ENCODE measurements at places on chromosomes 13 and 19.
A peak's percentile ranks its signal among the peaks of the same experiment; 100 is the strongest.

DNA sequence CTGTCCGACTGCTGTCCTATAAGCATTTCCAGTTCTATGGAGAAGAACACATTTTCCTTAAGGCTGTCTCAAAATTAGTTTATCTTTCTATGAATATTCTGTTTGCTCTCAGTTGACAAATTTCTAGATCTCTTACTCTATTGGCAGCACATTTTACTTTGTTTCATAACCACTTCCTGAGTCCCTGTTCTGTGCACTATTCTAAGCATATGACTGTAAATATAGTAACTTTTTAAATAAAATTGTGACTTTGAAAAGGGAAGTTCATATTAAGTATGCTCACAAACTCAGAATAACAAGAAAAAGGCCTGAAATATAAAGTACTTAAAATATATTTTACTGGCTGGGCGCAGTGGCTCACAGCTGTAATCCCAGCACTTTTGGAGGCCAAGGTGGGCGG lies 56.5 kb upstream of the HTR2A start:
- DNase-seq = no peak

GRCh38 chr13:101565317-101565716 lies 112.8 kb downstream of the ITGBL1 start:
- DNase-seq = no peak

- no peak for DNase-seq
These were observed 22.4 kb upstream of the SEMA6B start for GRCh38 chr19:4581666-4582553.

GRCh38 chr19:45074744-45075300 lies 1.5 kb downstream of the ZNF296 start:
- DNase-seq = no peak

GRCh38 chr13:45717349-45717748 lies 15.2 kb downstream of the CBY2 start:
- DNase-seq = no peak

GRCh38 chr19:40379446-40380198 lies 10.4 kb downstream of the HIPK4 start:
- no peak for DNase-seq

GRCh38 chr13:76816394-76816793 lies 69.8 kb downstream of the KCTD12 start:
- DNase-seq = no peak

DNA sequence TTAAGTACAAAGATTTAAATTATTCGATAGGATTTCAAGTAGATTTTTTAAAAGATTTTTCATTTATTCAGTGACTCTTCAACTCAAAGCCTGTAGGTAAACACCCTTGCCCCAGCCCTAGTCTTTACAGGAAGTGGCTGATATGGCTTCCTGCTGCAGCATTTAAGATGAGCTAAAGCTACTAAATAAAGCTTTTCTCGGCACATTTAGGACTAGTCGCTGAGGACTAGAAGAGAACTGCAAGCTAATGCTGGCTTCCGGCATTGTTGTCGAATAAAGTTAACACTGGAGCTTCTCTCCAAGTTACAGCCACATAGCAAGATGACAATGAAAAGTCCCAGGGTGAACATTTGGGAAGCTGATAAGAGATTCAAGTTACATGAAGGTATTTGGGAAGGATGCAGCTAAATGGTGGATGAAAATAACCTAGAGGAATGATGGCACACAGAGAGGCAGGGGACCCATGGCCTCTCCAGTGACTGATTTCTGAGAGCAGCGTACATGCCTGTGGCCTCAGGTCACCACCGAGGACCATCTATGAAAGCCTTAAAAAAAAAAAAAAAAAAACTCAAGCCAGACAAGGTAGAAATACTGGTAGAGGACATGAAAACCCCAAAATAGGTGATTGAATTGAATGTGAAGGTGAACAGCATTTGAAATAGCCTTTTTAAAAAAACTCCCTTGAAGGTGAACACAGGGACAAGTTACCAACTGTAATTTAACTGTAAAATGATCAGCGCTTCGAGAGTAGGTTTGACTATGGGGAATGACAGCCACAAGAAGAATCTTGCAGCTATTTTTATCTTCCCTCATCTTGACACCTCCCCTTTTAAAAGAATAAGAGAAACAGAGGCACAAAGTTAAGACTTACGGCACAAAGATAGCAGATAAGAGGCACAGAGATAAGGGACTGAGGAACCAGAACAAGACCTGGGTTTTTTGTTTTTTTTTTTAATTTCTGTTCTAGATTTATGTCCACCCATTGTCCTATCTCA lies 155.4 kb downstream of the DCT start:
- DNase-seq = no peak

DNA sequence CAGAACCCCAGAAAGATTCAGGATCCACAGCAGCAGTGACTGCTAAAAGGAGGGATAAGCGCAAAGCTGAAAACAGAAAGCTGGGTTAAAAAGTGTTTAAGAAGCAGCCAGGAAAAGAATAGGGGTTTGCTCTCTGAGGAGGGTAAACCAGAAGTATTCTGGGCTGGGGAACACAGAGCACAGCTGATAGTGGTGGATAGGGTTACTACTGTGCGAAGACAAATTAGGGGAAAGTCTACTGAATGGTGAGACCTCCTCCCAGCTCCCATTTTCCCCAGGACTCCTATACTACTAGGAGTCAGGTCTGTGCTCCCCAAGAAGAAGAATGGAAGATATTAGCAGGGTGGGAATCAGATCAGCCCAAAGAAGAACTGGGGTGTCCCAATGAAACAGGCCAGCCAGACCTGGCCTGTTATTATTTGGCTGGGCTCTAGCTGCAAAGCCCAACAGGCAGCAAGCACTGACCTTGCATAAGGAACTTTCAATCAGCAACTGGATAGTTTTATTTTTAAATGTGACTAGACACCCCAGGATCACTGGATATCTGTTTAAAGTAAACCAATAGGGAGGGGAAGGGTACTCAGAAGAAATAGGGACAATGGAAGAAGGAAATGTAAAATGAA lies 43.5 kb upstream of the SERTM1 start:
- no peak for DNase-seq

- no peak for DNase-seq
These were observed 123.8 kb downstream of the TM9SF2 start for GRCh38 chr13:99624936-99625540.

DNA sequence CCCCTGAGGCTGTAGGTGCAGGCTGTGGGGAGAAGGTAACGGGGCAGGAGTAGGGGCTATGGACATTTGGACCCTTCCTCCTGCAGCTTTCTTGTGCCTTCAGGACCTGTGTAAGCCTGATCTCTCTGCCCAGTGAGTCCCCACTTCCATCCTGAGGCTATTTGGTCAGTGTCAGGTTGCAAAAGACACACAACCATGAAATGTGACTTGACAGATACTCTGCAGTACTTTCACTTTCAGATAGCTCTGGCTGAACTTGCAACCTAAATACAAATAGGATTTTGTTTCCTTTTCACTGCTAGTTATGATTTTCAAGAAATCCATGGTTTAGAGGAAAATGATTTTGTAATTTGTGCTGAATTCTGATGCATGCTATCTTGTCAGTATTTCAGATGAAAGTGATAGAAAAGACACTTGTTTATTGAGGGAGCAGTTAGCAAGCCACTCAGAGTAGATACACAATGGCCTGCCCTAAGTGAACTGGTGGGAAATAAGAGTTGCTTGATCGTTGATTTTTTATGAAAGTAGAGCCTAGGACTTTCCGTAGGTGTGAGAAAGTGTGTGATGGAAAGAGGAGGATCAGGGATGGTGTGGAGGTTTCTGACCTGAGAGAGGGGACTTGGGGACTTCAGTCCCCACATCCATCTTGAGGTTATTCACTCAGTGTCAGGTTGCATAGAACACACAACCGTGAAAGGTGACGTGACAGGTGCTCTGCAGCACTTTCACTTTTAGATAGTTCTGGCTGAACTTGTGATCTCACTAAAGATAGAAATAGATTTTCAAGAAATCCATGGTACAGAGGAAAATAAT lies 18.1 kb upstream of the EID2 start:
- DNase-seq = no peak

GRCh38 chr13:75393839-75394520 lies 88.0 kb downstream of the TBC1D4 start:
- no peak for DNase-seq

- DNase-seq = no peak
These were observed 18.4 kb downstream of the MAG start for GRCh38 chr19:35310331-35310730.

- DNase-seq = no peak
These were observed 927.3 kb downstream of the DIAPH3 start for GRCh38 chr13:59236309-59236919.

DNA sequence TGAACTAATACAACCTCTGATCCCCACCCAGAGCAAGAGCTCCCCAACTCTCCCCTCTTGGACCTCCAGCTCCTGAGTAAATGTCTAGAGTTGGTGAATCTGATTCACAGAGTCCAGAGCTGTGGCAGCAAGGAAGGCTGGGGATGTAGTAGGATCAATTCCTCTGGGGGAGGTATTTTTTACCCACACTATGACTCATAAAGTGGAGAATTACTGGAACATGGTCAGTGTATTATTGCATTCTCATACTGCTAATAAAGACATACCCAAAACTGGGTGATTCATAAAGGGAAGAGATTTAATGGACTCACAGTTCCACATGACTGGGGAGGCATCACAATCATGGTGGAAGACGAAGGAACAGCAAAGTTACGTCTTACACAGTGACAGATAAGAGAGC lies 496.7 kb downstream of the EFNB2 start:
- DNase-seq = no peak

DNA sequence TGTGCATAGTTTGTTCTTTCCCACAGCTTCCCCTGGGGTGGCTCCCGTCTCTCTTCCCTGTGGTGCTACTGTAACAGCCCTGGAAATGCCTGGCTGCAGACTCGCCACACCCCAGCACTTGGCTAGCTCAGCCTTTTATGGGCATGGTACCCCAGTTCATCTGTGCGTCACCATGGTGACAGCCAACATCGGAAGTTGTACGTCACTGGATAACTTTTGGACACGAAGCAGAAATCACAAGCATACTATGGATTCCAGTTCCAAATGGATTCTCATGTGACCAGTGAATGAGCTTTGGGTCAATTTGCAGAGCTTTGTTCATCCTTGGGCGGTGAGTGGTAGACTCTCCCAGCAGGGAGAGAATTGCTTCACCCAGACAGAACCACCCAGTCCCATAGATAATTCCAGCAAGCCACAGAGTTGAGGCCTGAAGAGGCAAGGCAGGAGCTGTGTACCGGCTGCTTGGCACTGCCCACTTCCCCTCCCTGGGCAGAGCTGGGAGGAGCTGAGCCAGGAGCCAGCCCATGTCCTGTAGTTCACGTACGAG lies 54.4 kb downstream of the COL4A2 start:
- DNase-seq = peak; percentile 68

GRCh38 chr19:8324186-8325050 lies 3.1 kb downstream of the RPS28 start:
- peak; percentile 49 for DNase-seq

DNA sequence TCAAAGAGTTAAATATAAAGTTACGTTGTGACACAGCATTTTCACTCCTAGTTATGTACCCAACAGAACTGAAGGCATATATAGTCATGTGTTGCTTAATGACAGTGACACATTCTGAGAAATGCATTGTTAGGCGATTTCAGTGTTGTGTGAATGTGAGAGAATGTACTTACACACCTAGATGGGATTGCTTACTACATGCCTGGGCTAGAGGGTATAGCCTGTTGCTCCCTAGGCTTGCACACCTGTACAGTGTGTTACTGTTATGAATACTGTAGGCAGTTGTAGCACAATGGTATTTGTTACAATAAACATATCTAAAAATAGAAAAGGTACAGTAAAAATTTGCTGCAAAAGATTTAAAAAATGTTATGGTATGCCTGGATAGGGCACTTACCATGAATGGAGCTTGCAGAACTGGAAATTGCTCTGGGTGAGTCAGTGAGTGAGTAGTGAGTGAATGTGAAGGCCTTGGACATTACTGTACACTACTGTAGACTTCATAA lies 89.2 kb downstream of the DHRS12 start:
- no peak for DNase-seq

DNA sequence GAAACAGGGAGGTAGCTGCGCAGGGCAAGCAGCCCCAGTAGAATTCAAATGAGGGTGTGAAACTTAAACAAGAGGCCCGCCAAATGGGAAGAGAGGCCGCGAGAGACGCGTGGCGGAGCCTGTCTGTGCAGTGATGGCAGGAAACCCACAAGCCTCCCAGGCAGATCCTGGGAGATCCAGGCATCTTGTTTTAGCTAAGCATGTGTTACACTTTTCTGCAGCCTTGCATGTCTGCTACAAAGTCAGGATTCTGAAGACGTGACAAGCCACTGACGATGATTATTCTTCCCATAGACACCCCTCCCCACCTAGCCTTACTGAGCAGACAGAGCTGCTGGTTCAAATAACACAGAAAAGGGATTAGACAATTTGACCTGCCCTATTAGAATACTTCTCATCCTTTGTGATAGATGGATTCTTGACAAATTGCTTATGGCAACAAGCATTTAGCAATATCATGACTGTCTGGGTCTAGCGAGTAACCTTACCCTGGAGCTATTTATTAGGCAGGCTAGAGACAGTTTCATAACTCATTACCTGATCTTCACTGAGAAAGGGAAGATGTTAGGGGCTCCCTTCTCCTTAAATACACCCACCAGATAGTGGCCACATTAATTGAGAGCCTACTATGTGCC lies 185.2 kb upstream of the IRS2 start:
- DNase-seq = no peak

DNA sequence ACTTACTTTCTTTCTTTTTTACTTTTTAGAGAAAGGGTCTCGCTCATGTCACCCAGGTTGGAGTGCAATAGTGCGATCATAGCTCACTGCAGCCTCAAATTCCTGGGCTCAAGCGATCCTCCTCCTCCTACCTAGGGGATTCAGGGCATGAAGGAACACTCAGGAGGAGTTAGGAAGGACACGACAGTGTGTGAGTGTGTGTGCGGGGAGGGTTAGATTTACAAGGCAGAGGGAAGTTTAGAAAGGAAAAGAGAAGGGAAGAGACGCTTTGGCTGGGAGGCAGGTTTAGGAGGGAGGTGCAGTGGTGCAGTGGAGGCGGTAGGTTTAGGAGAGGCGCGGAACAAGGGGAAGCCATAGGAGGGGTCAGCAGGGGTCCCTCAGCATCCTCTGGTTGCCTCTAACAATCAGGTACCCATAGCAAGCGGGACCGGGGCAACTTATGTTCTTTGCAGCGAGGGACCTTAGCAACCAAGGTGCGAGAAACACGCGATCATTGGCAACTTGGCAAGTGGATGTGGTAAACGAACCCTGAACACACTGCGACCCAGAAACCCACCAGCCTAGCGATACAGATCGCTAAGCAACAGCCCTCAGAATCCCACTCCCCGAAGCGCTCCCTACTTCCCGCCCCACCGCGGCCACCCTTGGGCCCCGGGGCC lies 501 bp downstream of the SIRT2 start:
- DNase-seq = peak; percentile 31

Measured in uterus (tissue), 4 donors.